Activated CD8-positive, alpha-beta memory T cell treated with anti-CD3 and anti-CD28 coated beads for 24 hours (primary cell): ENCODE measurements at places on chromosomes 5 and 9.
A peak's percentile ranks its signal among the peaks of the same experiment; 100 is the strongest.

GRCh38 chr9:105070176-105070575 lies 142.2 kb upstream of the ABCA1 start:
- no peak for DNase-seq

- DNase-seq, result no peak
These were observed 164.4 kb downstream of the SEMA5A start for GRCh38 chr5:9381464-9381863.

DNA sequence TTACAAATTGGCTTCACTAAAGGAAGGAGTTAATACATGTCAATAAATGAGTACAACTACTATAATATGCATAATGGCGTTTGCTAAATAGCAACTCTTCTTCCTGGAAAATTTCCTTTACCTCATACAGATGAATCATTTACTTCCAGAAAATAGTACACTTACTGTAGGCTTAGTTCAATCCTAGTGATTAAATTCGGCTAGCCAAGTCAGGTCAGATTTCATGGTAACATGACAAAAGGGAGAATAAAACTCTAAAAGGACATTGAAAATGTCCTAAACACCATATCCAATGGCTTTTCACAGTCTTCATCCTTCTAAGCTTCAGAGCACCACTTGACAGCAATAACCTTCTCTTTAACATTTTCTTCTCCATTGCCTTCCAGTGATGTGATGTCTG lies 42.1 kb upstream of the ZFAND5 start:
- DNase-seq, result no peak

GRCh38 chr9:93059011-93059714 lies 662 bp downstream of the SUSD3 start:
- DNase-seq, result peak; percentile 77

- no peak for DNase-seq
These were observed 674.5 kb downstream of the CETN3 start for GRCh38 chr5:89735082-89735481.

DNA sequence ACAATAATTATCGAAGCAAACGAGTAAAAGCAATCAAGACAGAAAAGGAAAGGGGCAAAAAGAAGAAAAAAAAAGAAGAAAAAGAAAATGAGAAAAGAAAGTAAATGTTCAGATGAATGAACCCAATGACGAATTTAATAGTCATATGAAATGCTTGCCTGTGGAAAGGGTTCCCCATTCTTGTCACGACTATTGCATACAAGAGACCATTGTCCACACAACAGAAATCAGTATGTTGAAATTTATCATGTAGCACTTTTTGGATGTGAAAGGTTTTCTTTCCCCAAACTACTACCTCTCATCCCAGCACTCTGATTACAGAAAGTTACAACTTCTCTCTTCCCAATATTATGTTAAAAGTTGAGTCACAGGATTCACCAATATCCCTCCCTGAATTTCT lies 162.4 kb downstream of the ZDHHC21 start:
- DNase-seq, result no peak

- DNase-seq, result no peak
These were observed 317.0 kb upstream of the ADCY2 start for GRCh38 chr5:7078901-7079300.

GRCh38 chr5:51389288-51389576 lies 6.0 kb downstream of the ISL1 start:
- no peak for DNase-seq

DNA sequence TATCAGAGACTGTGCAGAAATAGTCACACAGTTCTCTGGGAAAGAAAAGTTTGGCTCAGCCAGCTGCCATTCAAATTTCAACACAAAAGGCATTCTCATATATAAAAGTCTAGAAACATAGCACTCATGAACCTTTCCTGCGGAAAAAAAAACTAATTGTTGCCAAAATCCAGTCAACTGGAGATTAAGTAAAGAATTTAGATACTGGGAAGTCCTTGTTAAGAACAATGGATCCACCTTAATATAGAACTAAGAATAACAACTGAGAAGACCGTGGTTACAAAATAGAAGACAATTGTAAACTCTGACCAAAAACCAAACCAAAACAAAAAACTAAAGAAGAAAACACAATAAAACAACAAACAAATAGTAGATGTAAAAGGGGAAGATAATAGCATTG lies 238.8 kb upstream of the PCSK5 start:
- no peak for DNase-seq

GRCh38 chr5:176536132-176536901 lies 885 bp downstream of the RNF44 start:
- DNase-seq, result peak; percentile 91

DNA sequence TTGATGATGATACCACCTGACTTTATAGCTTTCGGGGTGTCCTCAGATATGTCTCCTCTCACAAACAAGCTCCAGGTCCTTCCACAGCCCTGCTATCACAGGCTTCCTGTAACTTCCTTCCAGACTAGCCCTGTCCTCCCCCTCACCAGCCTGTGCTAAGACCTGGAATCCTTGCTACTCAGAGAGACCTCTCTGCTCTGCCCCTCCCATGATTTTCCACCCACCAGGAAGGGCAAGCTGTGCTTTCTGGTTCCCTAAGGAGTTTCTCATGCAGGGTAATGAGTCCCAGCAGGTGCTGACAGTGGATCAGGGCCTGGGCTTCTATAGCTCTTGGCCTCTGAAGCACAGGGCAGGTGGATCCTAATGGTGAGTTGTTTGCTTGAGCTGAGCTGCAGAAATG lies 86.9 kb downstream of the AOPEP start:
- no peak for DNase-seq

- no peak for DNase-seq
These were observed 97.1 kb upstream of the LRRTM2 start for GRCh38 chr5:138972230-138972629.

DNA sequence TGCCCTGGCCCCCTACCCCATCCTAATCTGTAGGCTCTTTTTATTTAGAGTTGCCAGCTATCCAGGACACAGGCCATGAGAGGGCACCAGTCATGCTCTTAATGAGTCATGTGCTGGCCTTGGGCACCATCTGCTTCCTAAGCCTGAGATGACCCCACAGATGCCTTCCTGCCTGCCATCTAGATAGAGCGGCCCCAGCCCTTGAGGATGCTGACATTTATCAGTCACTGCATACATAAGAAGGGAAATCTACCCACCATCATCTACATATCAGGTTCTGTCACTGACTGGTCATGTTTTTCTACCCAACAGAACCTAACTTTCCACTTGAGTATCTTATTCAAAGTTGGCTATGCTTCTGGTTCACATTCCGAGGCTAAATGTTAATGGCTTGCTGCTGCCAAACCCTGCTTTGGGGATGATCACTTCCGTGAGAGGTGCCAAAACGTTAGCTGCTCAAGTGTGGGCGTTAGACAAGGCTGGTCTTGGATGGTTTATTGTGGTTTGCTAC lies 49.9 kb upstream of the TTC23L start:
- DNase-seq, result no peak

DNA sequence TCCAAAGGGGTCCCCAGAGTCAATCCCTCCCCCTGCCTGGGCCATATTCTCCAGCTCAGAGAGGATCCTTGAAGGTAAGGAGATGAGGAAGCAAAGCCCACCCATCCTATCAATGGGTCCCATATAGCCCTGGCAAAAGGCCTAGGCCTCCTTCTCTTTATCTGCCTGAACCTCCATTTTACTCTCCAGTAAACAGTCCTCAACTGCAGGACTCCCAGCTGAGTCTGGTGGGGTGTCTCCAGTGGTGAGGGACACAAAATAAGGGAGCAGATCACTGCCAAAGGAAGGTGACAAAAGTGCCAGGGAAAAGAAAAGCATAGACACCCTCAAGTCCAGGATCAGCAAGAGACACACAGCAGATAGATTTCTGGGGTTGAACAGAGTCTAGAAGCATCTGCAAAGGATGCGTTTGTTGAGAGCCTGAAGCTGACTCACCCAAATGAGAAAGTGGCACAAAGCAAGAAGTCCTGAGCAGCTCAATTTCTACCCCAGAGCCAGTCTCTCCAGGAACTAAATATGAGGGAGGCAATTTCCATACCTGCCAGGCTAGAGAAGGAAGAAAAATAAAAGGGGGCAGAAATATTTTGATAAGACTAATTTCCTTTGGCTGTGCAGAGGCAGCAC lies 2.7 kb upstream of the EBF1 start:
- DNase-seq, result no peak

DNA sequence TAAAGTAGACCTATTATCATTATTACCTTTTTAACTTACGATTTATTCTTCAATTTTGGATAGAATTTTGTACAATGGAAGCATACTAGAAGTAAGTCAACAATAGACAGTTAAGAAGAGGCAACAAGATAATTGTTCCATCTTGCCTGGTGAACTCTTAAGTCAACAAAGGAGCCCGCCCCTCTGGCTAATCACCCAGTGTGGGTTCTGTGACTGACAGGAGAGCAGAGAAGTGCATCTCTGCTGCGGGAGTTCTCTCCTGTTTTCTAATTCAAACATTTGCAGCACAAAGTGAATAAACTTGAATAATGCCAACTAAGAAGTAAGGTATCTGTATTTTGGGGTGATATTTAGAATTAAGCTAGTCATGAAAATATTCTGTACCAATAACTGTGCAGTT lies 6.7 kb upstream of the ISL1 start:
- no peak for DNase-seq

DNA sequence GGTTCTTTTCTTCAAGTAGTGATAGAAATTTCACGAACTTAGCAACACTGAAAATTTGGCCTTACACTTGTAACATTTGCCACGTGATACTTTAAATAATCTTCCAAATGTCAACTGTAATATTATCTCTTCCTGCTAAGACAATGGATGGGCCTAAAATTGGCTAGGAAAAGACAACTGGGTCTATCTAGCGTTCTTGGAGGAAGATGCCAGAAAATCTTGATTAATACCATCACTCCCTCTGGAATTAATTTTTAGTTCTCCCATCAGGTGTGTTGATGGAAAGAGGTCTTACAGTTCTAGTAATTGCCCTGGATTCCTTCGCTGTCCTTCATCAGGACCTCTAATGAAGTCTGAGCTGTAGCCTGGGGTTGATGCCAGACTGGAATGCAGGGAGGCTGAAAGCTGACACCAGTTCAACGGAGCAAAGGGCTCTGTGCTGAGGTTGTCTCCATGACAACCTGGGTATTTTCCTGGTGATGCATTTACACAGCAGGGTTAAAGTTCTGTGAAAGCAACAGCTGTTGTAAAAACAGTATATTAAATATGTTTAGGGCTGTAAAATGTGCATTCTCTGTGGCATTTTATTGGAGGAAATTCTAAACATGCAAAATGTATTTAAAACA lies 92.3 kb downstream of the GAS1 start:
- DNase-seq, result no peak

DNA sequence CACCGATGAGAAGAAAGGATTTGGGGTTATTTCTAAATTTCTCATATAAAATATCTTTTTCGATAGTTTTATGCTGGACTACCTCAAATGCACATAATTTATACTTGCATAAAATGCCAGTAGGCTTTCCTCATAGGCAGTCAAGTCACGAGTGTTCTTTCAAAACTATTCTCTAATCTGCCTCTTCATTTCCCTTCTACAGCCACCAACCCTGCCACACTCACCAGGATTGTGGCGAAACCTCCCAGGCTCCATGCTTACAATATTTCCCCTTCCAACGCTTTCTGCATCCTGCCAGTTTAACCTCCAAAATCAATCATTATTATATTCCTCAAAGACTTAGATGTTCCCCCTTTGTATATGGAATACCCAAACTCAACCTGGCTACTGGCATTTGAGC lies 65.4 kb downstream of the FRMD3 start:
- no peak for DNase-seq

DNA sequence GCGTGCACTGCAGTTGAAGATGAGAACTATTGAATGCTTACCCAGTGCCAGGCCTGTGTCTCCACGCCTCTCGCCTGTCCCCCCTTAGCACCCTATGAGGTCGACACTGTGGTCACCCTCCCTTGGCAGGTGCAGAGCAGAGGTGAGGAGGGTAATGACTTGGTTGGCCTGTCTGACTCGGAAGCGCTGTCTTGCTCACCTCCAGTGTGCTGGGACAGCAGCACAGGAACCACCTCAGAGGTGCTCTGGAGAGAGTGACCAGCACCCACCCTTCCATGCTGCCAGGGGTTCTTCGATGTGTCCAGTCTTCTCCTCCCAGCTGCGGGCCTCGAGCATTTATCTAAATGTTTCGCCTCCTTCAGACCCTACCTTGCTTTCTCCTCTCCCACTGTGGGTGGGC lies 178.3 kb upstream of the IRX2 start:
- DNase-seq, result no peak

GRCh38 chr9:128160603-128160987 lies 530 bp downstream of the BBLN start:
- DNase-seq, result peak; percentile 86

DNA sequence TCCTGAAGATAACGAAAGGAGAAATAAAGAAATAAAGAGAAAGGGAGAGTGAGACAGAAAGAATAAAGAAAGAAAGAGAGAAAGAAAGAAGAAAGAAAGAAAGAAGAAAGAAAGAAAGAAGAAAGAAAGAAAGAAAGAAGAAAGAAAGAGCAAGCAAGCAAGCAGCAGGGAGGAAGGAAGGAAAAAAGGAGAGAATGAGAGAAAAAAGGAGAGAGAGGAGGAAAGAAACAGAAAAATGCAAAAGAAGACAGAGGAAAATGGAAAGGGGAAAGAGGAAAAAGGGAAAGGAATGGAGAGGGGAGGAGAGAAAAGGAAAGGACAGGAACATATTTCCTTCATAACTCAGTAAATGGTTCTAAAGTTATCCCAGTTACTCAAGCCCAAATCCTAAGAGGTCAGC lies 978.8 kb upstream of the CDH9 start:
- DNase-seq, result no peak

DNA sequence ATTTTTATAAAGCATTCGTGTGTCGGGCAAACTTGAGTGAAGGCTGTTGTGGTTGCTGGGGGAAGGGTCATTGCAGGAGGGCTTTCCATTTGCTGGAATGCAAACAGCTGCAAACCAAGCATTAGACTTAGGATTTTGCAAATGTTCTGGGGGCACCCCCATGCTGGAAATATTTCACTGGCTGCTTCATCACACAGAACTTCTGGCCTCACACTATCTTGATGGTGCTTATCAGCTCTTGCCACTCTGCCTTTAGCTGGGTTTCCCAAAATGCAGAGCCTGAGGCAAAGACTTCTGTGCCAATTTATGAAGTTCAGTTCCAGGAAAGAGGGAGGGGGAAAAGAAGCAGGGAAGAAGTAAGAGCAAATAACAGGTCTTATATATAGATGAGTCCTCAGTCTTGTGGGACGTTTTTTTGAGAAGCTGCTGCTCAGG lies 8.6 kb upstream of the COL15A1 start:
- peak; percentile 19 for DNase-seq

GRCh38 chr5:14977058-14977685 lies 105.6 kb upstream of the ANKH start:
- DNase-seq, result no peak

DNA sequence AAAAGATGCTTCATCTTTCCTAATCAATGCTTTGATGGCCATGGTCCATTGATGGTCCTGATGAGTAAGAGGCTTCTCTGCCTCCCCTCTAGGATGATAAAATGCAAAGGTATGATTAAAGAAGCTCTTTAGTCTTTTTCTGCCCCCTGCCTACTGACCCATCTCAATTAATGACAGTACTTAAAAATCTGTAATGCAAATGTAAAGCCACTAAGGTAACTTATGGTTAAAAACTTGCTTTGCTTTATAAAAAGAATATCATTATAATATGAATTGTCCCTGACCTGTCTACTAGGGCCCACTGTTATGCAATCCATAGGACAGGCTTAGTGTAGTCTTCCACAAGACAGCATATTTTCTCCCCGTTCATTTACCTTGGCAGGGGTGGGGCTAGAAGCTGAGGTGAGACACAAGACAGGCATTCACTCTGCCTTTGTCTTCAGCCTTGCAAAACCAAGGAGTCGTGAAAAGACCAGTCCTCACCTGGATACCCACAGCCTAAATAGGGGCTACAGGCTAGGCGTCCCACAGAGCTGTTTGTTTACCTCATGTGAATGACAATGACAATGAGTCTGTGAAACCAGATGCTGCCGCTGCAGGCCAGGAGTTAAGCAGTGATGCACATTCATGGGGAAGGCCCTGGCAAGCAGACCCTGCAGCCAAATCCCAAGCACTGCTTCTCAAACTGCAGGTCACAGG lies 60.4 kb downstream of the BNC2 start:
- no peak for DNase-seq
